Epithelial cell of proximal tubule (primary cell): ENCODE measurements at places on chromosomes 1 and 21.

- DNase-seq, result no peak
These were observed 426.3 kb upstream of the ADGRL2 start for GRCh38 chr1:81374481-81374880.

DNA sequence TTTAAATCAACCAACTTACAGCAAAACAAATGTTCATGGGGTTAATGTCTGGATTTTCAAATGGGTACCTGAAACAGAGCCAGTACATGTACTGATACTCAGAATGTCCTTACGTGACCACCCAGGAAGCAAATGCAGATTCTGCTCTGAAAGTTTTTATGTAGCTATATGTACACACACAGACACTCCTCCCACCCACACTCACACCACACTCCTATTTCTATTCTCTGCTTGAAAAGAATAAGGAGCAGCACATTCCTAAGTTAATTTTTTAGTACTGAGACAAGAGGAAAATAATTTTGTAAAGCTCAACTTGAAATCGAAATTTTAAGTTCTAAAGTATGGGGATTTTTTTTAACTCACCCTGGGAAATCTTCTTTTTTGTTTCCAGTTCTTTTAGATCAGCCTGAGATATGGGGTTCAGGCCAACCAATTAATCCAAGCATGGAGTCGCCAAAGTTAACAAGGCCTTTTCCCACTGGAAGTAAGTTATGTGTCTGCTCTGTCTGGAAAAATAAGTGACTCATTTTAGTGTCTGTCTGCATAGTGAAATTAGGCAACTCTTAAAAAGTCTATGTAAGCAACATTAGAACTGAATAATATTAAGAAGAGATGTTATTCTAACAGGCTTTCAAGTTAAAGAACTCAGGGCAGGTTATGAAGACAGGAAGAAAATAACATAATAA lies 75.5 kb upstream of the DYNLT5 start:
- peak; percentile 59 for DNase-seq

DNA sequence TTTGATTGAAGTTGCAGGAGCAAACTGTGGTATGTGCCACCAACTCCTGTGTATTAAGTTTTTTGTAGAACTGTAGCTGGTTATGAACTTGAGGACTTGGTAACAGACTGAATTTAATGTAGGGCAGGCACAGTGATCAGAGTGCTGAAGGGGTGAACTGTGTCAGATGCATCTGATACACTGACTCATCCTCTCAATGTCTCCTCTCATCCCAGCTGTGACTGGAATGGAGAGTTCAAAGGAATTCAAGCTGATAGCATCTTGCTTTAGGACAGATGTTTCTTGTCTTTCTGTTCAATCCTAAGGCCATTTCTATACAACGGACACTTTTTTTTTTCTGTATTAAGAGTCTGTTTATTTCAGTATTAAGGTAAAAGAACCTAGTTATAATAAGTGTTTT lies 25.0 kb upstream of the GBP1 start:
- no peak for DNase-seq

DNA sequence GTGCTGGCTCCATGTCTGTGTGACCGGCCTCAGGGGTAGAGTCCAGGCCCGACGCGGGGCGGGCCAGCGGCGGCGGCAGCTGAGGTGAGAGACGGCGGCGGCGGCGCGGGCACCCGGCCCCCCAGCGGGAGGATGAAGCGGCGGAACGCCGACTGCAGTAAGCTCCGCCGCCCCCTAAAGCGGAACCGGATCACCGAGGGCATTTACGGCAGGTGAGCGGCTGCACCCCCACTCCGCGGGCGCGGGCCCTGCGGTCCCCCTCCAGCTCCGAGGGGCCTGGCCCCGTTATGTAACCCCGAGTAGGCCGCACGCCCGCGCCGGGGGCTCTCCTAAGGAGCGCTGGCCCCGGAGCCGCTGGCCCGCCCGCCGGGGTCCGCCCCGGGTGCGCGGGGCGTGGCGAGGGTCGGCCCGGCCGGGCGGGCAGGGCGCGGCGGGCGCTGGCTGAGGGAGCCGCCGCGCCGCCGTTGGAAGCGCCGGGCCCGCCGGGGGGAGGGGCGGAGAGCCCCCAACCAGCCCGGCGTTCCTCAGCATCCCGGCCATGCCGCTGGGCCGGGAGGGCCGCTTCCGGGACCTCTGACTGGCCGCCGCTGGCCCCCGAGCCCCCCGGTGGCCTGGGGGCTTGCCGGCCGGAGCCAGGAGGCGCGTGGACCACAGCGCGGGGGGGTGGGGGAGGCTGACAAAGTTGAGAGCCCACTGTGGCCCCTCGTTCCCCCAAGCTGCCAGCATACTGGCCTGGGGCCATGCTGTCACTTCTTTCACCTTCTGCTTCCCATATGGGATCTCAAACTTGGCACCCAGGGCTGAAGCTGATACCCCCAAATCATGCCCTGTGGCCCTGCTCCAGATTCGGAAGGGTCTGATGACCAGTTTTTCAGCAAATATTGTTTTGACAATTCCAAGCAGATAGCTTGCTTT lies 527 bp downstream of the MACO1 start:
- DNase-seq, result no peak

DNA sequence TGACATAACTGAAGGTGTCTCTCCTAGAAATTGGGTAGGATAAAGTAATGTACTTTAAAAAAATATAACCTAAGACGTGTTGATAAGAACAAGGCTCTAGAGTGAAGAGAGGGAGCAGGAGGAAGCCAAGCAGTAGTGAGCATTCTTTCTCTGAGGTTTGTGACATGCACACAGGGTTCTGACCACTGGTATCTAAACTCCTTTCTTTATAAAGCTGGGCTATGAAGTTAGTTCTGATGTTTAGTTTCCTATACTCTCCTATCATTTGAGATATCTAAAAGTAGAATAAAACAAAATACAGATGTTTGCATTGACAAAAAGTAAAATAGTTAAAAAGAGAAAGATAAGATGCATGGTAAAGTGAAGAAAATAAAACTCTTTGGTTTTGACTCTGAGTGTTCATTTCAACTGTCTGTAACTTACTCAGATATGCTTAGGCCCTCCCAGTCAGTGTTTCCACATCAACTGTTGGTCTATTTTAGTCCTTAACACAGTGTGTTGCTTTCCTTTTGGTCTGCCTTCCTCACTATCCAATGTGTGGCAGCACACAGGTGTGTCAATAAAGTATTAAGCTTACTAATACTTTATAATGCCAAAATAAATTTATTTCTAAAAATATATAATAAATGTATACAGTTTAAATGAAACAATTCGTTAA lies 543.5 kb downstream of the PTPRC start:
- DNase-seq, result no peak

DNA sequence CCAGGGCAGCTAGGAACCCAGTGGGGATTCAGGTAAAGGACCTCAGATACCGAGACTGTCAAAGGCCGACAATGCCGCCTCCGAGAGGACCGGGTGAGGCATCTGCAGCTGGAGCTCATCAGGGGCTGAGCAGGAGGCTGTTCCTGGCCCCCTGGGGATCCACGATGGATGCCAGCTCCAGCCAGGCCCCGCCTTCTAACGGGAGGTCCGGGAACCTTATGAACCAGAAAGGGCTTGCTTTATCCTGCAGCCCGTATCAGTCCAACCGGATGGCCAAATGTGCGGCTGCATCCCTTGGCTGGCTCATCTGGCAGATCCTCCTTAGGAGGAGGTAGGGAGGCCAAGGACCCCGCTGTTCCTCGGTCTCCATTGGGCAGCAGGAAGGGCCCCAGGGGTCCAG lies 32.0 kb downstream of the SLC45A1 start:
- DNase-seq, result no peak
